GM23248 (cell line): ENCODE measurements at places on chromosomes 6 and 20. TPM values are rescaled to one million over a fixed set of nuclear protein-coding genes. Genes with fewer than 3 reads are reported as not detected.

- no peak for DNase-seq
Measured at GRCh38 chr6:91490671-91491301, 903.9 kb upstream of the MAP3K7 start.

DNA sequence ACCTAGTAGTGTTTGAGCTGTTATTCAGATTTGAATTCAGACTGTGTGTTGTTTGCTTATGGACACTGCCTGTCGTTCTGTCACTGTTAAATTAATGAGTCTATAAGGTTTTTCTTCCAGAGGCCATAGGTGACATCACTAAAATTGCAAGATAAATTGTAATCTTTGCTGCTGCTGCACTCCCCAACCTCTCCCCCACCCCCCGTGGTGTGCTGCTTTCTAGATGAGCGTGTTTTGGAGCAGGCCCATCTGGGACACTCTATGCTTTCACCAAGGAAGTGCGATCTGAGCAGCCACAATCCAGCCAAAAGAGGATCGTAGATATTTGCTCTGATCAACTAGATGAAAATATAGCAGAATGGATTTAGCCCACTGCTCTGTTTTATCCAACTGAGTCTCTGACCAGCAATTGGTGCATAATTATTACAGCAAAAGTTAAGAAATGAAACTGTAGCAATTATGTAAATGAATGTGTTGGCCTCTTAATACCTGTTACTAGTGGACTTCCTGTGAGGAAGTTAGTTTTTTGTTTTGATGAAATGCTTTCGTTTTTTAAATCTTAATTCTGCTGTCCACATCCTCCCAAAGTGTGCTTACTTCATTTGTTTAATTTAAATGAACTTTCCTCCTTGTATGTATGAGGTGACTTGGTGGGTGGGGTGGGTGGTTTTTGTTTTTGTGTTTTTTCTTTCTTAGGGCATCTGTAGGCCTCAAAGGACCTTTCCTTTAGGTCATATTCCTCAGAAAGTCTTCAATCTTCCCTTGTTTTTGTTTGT lies 58.1 kb downstream of the RPRD1B start:
- DNase-seq, result no peak

- peak; percentile 32 for DNase-seq
Measured at GRCh38 chr20:15643713-15644112, 929.5 kb downstream of the KIF16B start.

DNA sequence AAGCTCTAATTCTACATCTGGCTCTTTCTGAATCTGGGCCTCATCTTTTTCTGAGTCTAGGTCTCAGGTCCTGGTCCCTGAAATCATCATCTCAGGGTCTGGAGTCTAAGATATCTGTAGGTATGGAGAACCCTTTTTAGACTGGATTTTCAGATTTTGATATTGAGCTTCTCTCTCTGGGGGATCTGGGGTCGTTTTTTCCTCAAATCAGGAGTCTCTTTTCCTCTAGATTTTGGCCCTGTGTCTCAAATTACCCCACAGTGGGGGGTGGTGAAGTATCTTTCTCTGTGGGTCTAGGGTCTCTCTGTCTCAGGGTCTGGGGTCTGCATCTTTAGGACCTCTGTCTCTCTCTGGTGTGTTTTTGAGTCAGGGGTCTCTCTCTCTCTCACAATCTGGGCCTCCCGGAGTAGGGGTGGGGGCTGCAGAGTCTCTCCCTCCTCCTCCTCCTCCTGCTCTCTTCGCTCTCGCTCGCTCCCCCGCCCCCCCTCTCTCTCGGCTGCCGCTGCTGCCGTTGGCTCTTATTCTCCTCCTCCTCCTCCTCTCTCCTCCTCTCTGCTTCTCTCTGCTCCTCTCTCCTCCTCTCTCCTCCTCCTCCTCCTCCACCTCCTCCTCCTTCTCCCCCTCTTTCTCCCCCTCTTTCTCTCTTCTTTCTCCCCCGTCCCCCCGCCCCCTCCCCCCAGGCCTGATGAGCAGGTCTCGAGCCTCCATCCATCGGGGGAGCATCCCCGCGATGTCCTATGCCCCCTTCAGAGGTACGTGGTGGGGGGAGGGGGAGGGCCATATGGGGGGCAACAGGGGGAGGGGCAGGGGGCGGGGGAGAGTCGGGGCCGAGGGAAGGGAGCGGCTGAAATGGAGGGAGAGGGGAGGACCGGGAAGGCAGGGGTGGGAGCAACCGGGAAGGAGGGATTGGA lies at the start of gene SYNGAP1:
Gene SYNGAP1, plus strand, starts transcription at position 486 of the 911 bp plus-strand sequence. Its CDS starts 200 bp downstream, at position 686.
- DNase-seq, result peak; percentile 63

GRCh38 chr6:4961322-4962168 lies 42.3 kb downstream of the RPP40 start:
- peak; percentile 52 for DNase-seq

GRCh38 chr6:130961148-130961547 lies 101.9 kb downstream of the EPB41L2 start:
- DNase-seq, result no peak

DNA sequence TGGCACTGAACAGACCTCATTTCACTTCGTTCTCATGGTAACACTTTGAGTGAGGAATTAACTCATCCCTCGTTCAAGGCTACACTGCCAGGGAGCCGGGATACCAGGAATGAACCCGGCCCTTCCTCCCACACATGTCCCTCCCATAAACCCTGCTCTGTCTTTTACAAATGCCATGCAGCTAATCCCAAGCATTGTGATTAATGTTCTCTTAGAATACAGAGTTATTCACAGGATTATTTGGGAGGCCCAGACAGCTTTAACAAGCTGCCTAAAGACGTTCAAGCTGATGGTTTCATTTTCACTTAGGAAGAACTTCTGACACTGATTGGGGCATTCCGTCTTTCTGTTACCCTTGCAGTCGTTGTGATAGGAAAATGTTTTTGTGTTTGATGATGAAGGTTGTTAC lies 42.5 kb upstream of the CD83 start:
- peak; percentile 59 for DNase-seq

The ZNF311 gene
- total RNA-seq, result 0.54 and 0.76 TPM in 2 replicates
